ENCODE measurements at places on chromosomes 6 and 20. TPM values are rescaled to one million over a fixed set of nuclear protein-coding genes. Genes with fewer than 3 reads are reported as not detected.

The DACT2 gene
- total RNA-seq, result 0.94 TPM

GRCh38 chr20:19935842-19936241 lies 81.3 kb upstream of the NAA20 start:
- DNase-seq, result peak; percentile 88

GRCh38 chr20:45293041-45294002 lies 13.3 kb upstream of the RBPJL start:
- DNase-seq, result peak; percentile 86

GRCh38 chr6:85421181-85421580 lies 28.7 kb upstream of the NT5E start:
- no peak for DNase-seq

DNA sequence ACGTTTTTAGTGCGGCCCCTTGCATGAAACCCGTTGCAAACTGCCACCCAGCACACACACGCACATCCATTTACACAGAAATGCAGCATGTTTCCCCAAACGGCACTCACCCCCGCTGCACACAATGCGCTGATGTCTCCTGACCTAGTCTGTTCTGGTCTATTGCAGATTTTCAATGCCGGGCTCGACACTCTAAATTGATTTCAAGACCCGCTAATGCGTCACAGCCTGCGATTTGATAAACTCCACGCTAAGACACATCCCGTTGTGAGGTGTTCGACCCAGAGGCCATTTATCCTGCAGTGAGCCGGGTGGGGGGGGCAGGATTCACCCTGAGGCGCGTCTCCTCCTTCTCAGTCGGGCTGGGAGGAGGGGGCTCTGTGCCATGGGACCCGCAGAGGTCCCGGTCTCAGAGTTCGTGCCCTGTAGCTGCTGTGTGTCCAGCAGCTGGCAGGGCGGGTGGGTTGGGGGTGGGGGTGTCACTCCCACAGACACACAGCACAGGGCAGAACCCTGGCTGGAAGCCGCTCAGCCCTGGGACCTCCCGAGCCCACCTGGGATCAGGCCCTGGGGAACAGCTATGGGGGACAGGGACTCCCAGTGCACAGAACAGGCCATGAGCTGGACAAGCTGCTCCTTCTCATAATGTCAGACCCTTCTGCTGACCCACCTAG lies 367.9 kb downstream of the PREX1 start:
- DNase-seq, result no peak

DNA sequence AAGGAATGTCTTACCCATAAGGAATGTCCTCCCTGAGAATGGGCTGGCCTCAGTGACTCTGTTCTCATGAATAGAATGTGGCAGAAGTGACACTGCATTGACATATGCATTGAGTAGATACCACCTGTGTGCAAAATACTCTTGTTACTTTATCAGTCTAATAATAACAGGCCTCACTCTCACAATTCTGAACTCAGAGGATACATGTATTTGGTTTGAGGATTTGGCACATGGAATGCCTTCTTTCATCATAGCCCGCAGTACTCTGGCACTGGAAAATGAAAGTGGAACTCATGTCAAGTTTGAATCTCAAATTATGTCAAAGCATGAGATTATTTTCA lies 52.9 kb upstream of the PLCB4 start:
- DNase-seq, result no peak

DNA sequence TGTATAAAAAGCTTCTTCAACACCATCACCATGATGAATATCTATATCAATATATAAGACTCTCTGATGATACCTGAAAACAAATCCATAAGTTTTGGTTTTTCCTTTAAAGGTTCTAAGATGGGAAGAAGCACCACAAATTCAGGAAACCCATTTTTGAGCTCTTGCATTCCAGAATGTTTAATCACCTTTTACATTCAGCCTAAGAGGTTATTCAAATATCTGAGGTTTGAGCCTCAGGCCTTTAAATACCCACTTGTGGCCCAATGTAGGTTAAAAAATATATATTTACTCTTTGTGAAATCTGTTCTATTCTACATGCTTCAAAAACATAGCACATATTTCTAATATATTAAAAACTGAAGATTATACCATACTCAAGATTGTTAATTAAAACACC lies 17.6 kb downstream of the HDAC2 start:
- DNase-seq, result no peak

DNA sequence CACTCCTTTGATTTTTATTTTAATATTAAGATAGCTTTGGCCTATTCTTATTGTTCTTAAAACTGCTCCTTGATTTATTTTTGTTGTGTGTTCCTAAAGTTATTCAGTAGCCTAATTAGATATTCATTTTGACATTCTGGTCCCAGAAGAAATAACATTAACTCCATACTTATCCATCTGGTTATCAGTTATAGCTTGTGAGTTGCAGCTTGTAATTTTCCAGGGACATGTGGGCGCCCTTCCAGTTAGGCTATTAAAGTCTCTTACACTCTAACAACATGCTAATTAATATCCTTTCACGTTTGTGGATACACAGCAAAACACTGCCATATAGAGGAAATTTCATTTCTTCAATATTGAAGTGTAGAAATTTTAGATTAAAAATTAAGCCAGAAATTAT lies 987.5 kb downstream of the HACE1 start:
- DNase-seq, result no peak

Data from ureter (tissue), 1 donor.